Stimulated activated CD4-positive, alpha-beta T cell treated with anti-CD3 and anti-CD28 coated beads, Interleukin-2, amount 100 ng/mL, for 24 hours (primary cell): ENCODE measurements at places on chromosomes 7 and 10.

- no peak for DNase-seq
These were observed 209.6 kb downstream of the KIAA1217 start for GRCh38 chr10:24418532-24418931.

GRCh38 chr7:114823290-114823689 is 98.6 kb upstream of the MDFIC start:
- no peak for DNase-seq

DNA sequence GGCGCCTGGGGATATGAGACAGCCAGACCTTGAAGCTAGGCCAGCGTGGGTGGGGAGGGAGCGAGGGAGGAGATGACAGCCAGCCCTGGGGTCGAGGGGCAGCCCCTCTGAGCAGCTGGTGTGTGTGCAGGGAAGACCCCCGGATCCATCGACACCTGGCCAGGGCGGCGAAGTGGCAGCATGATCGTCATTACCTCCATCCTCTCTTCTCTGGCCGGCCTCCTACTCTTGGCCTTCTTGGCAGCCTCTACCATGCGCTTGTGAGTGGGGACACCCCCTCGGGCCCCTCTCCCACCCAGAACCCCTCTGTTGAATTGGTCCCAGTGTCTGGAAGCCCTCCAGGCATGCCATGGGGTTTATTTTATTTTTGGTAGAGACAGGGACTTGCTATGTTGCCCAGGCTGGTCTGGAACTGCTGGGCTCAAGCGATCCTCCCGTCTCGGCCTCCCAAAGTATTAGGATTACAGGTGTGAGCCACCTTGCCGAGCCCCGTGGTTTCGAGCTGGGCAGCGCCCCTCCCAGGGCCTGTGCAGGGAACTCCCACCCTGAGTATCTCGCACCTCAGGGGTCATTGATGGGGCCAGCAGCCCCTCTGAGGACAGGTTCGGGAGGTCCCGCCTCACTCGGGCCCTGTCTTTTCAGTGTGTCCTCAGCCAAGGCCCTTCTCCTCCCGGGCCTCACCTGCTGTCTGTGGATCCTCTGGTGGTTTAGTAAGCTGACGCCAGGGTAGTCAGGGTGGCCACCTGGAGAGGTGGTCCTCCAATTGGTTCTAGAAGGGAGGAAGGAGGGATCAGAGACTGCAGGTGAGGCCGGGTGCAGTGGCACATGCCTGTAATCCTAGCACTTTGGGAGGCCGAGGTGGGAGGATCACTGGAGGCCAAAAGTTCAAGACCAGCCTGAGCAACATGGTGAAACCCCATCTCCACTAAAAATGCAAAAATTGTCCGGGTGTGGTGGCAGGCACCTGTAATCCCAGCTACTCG is 3.8 kb downstream of the UPK3B start:
- no peak for DNase-seq

DNA sequence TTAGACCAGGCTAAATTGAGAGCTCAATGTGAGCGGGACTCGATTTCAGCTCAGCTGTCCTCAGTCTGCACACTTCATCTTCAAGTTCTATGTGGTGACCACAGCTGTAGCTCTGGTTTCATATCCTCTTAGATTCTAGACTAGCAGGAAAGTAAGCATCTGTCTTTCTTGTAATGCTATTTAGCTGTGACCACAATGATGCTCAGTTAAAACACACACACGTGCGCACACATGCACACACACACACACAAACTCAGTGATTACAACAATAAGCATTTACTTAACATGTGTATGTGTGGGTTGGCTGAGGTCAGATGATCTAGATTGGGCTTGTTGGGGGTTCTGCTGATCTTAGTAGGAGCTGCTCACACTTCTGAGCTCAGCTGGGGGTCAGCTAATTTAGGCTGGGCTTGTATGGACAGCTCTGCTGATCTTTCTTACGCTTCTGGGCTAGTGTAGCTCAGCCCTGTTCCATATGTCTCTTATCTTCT is 82.5 kb downstream of the ZNF365 start:
- DNase-seq: no peak

DNA sequence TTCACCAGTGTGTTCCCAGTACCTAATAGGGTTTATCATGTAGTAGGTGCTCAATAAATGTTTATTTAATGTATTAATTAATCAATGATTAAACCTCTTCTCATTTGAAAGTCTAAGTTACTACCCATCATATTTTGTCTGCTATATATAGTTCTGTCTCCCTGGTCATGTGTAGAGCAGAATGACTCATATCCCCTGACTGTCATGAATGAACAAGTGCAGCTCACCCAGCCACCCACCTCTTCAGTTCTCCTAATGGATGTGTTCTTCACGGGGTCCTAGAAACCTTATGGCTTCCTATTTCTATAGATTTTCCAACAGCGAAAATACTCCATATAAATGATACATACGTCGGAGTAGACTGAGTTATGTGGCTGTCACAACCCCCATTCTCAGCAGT is 64.5 kb downstream of the HIF1AN start:
- DNase-seq: peak; percentile 3

GRCh38 chr10:18142151-18142550 is 1.9 kb downstream of the CACNB2 start:
- no peak for DNase-seq

GRCh38 chr10:75110006-75110632 is 1.3 kb upstream of the SAMD8 start:
- DNase-seq: no peak

DNA sequence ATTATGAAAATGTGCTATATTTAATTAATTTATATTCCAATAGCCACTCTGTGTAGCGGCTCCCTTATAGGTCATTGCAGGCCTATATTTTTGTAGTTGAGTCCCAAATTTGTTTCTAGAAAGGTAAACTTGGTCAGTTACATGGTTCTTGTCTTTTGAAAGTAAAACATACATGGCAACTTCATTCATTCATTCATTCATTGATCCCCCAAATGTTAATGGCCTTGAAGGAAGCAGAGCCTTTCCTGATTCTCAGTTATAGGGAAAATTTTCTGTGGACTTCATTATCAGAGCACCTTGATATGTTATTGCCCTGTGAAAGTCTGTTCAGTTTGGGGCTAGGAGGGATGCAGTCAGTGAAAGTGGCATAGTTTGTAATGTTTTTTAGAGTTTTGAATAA is 2.9 kb downstream of the BLVRA start:
- DNase-seq: no peak

DNA sequence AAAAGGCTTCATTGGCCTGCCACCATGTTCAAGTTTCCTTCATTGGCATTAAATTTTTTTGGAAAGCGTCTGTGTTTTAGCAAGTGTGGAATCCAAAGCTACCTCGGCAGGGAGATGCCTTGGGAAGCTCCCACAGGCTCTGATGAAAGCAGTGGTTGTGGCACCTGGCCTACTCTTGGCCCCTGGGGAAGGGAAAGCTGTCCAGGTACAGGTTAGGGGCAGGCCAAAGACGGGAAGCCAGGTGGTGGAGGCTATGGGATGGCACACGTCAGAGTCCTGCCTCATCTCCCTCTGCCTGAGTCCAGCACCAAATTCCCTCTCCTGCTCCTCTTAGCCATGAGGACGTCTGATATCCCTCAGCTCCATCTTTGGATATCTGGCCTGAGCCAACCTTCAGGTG is 49.7 kb downstream of the C10orf120 start:
- no peak for DNase-seq

DNA sequence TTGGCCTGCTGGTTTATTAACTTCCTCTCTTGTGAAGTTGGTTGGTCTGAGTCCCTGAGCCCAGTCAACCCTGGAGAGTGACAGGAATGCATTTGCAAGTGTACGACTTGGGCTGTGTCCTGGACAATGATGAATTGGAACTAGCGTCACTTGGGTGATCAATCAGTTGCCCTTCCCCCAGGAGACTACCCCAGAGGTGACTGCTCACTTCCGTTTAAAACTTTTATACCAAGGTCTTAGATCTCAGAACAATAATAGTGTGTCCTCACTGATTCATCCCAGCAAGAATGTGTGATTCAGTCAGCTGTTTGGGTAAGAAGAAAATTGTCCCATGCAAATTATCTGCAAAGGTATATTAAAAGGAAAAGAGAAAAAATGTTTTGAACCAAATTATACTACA is 102.9 kb upstream of the ARMC3 start:
- no peak for DNase-seq

GRCh38 chr7:45070254-45070642 is 18.5 kb downstream of the NACAD start:
- no peak for DNase-seq

- DNase-seq: no peak
These were observed 74.6 kb downstream of the COL13A1 start for GRCh38 chr10:69876286-69876685.

DNA sequence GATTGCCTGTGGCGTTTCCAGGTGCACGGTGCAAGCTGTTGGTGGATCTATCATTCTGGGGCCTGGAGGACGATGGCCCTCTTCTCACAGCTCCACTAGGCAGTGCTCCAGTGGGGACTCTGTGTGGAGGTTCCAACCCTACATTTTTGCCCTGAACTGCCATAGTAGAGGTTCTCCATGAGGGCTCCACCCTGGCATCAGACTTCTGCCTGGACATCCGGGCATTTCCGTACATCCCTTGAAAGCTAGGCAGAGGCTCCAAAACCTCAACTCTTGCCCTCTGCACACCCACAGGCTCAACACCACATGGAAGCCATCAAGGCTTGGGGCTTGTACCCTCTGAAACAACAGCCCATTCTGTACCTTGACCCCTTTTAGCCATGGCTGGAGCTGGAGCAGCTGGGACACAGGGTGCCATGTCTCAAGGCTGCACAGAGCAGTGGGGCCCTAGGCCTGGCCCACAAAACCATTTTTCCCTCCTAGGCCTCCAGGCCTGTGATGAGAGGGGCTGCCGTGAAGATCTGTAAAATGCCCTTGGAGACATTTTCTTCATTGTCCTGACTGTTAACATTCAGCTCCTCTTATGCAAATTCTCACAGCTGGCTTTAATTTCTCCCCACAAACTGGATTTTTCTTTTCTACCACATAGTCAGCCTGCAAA is 10.0 kb upstream of the FGL2 start:
- no peak for DNase-seq

DNA sequence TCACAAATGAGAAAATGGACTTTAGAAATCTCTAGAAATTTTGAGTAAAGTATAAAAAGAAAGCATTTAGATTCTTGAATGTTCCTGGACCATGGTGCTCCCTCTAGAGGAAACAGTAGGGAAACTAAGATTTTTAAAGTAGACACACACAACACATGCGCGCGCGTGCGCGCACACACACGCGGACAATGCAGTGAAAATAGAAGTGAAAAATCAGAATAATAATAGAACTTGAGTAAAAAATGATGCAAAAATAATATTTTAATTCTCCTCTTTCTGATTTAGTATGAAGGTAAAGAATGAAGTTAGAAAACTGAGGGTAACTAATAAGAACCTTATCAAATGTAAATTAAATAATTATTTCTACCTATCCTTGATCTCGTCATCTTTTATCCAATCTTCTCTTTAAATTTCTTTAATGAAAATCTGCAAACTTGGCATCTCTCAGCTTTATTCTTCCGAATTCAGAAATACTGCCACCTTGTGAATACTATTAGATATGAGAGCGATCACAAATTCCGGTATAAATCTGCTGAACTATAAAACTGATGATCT is 117.0 kb upstream of the AMPH start:
- no peak for DNase-seq

GRCh38 chr10:102433619-102434046 is 1.3 kb upstream of the CUEDC2 start:
- no peak for DNase-seq

DNA sequence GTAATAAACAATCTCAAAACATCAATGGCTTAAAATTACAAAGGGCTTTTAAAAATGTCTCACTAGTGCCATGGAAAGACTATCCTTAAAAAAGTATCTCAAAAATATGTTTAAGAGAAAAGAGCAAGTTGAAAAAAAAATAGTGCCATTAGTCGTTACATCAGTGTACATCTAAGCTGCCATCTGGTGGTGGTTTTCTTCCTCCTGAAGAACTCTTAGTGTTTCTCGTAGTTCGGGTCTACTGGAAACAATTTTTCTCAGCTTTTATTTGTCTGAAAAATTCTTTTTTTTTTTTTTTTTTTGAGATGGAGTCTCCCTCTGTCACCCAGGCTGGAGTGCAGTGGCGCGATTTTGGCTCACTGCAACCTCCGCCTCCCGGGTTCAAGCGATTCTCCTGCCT is 5.9 kb upstream of the GARIN1A start:
- no peak for DNase-seq

- DNase-seq: no peak
These were observed 350.4 kb downstream of the DNAJB6 start for GRCh38 chr7:157687158-157687557.

DNA sequence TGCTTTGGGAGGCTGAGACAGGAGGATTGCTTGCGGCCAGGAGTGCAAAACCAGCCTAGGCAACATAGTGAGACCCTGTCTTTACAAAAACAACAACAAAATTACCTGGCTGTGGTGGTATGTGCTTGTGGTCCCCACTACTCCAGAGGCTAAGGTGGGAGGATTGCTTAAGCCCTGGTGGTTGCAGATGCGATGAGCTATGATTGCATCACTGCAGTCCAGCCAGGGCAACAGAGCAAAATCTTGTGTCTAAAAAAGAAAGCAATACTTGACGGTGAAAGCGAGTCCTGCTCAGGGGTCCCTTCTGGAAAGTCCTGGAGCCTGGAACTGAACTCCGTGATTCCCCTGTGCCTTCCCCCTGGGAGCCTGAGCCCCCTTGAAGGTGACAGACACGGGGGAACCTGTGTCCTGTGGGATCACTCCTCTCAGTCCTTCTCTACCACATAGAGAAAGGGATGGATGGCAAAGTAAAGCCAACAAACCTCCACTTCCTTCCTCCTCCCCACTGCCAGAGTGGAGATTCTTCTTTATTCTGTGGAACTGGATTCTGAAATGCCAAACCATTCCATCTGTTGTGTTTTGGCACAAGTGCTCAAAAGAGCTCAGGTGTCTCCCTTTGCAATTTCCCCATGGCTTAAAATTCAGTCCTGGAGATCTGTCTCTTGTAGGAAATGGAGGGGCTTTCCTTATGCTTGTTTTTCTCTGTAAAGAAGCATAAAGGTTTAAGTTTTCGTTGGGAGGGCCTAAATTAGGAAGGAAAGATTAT is 50.6 kb downstream of the KIAA1217 start:
- DNase-seq: no peak

DNA sequence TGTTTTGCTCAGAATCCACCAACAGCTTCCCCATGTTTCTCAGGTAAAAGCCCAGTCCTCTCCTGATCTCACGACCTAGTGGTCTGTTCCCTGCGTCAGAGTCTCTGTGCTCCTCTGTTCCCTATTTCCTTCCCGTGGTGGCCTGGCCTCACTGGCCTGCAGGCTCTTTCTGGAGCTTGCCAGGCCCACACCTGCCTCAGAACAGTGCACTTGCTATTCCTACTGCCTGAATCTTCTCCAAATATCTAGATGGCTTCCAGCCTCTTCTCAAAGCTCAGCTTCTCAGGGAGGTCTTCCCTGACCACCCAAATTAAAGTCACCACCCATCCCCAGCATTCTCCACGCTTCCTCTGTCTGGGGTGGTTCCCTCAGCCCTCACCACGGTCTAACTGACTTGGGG is 165.3 kb downstream of the USP6NL start:
- DNase-seq: no peak

DNA sequence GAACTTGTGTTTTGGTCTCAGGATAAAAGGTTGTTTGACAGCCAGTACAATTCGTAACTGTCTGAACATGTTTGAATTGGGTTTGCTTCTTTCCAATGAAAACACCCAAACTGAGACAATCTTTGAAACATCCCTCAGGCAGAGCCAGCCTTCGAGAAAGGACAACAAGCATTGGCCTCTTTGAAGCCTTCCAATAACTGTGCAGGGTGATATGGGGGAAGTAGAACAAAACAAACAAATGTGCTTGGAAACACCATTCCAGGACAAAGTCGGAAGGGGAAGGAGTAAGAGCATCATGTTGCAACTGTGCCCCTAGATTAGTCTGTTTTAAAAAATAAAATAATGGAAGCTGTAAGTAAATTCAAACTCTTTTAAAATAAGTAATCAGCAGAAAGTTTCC is 39.5 kb downstream of the IL2RA start:
- DNase-seq: no peak

- DNase-seq: no peak
These were observed 1285.8 kb upstream of the SORCS1 start for GRCh38 chr10:108450280-108450679.
